ENCODE measurements at places on chromosomes 1 and 21.

GRCh38 chr1:39717809-39718208, 20.9 kb upstream of the PPIE start:
- DNase-seq, result no peak

DNA sequence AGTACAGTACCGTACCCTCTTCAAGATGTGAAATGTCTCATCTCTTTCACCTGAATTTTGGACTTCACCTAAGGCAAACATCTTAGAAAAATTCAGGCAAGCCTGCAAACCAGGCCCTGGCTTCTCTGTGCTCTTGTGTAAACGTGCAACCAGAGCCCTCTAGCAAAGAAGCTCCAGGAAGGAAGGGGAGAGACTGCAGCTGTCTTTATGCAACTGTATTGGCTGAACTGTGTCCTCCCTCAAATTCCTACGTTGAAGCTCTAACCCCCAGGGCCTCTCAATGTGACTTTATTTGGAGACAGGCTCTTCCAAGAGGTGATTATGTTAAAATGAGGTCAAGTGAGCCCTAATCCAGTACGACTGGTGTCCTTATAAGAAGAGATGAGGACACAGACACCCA, 60.3 kb downstream of the SLC45A1 start:
- no peak for DNase-seq

- DNase-seq, result no peak
Measured at GRCh38 chr1:93840956-93841482, 38.0 kb downstream of the DNTTIP2 start.

DNA sequence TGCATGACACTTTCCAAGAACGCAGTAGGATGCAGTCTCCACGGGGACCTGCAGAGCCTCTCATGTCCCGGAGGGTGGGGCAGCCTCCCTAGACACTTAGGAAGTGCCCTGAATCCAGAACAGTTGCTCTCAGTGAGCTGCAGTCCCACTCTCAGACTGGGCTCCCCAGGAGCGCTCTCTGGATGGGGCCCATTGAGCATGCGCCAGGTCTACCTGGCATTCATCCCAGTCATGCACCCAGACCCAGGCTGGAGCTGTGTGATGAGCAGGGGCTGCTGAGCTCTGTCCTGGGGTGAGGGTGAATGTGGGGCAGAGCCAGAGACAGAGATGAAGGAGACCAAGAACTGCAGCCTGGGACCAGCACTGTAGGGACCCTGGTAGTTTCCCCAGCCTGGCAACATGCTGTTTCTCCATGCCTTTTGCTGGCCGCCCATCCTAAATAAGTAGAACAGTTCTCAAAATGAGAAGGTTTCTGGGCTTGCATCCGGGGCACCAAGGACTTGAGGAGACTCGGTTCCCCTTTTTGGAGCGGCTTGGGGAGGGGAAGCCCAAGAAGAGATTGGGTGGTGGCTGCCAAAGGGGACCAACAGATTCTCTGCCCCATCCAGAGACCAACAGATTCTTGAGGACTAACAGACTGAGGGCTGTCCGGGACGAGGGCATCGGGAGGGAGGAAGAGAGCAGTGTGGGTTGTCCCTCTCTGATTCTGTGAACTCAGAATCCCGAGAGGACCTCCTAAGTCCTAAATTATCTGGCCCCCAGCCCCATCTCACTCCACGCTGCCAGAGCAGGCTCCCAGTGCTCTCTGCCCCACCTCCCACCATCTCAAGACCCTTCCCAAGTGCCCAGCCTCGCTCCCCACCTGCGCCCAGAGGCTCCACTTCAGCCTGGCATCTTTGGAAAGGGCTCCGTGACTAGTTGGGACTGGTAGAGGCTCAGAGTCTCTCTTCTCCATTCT, 1.0 kb upstream of the PGLYRP4 start:
- DNase-seq, result no peak
